ENCODE measurements at places on chromosomes 12 and 14. TPM values are rescaled to one million over a fixed set of nuclear protein-coding genes. Genes with fewer than 3 reads are reported as not detected.

PLD4 gene
- total RNA-seq = 7.0 TPM

KRT5 gene
- total RNA-seq = 2.6 TPM

CLEC14A gene
- total RNA-seq = 47.3 TPM

DNA sequence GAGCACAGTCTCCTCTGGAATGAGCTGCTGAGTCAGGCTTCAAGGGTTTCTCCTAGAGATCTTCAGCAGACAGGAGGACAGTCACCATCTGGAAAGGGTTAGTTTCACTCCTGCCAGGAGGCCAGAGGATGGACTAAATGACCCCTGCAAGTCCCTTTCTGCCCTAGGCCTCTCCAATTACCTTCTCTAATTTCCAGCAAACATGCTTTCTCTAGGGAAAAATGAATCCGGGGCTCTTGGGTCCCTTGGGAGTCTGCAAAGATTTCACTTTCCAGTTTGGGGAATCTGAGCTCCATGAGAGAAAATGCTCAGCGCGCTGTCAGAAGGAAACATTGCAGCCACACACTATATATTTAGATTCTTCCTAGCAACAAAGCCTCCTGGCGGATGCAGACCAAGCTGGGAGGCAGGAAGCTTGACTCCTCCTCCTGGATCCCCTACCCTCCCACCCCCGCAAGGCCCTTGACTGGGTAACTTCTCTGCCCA is 184.4 kb upstream of the CCND2 start:
- DNase-seq = no peak

GRCh38 chr14:90491221-90491885 is 94.5 kb downstream of the CALM1 start:
- peak; percentile 80 for DNase-seq

DNA sequence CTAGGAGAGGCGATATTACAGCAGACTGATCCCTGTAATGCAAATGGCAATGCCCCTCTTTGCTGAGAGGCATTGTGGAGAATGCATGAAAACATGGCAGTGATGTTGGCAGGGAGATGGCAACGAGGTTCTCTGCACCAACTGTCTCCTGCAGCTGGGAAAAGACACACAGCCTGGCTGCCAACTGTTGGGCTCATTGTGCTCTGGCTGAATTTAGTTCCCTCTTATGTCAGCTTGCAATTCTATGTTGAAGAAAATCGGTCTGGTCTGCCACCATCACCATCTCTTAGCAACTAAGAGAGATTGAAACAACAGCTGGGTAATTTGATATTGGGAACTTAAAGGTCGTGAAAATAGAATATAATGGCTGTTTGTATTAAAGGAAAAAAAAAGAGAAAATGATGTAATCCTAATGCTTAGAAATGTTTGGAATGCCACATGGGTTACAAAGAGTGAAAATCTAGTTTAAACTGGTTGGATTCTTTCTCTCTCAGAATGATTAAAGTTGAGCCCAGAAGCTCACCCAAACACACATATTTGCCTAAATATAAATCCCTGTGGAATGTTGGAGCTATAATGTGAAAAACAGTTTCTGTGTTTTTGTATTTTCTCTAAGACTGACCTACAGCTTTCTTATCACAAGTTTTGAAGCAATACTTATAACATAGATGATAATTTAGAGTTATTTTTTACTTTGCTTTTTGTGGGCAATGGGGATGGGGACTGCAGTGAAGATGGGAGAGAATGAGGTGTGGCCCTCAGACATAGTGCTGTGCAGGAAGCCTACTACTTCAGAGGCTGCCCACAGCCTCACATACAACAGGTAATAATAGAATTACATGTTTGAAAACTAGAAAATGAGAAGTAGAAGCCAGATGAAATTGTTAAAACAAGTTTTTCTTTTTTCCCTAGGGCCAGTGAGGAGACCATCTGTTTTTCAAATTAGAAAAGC is 143.7 kb downstream of the AKAP6 start:
- no peak for DNase-seq

- no peak for DNase-seq
Observed at GRCh38 chr14:92959189-92959531, 36.2 kb downstream of the CHGA start.

DNA sequence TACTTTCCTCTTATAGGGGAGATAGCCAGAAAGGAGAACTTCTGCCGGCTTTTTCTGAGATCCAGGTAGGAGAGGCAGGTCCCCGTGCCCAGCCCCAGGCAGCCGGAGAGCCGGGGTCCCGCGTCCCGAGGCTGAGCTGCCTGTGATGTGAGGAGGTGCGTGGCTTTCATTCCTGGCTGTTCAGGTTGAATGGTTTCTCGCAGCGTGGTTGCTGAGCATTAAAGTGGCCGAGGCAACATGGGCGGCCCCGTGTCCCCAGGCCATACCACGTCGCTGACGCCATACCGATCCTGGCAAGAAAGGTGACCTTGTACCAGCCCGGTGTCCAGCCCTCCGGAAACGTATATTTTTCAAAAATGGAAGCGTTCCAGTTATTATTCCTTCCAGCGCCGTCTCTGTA is 116.7 kb upstream of the MYL2 start:
- no peak for DNase-seq

- no peak for DNase-seq
Observed at GRCh38 chr12:82474798-82475184, 116.5 kb downstream of the METTL25 start.

DNA sequence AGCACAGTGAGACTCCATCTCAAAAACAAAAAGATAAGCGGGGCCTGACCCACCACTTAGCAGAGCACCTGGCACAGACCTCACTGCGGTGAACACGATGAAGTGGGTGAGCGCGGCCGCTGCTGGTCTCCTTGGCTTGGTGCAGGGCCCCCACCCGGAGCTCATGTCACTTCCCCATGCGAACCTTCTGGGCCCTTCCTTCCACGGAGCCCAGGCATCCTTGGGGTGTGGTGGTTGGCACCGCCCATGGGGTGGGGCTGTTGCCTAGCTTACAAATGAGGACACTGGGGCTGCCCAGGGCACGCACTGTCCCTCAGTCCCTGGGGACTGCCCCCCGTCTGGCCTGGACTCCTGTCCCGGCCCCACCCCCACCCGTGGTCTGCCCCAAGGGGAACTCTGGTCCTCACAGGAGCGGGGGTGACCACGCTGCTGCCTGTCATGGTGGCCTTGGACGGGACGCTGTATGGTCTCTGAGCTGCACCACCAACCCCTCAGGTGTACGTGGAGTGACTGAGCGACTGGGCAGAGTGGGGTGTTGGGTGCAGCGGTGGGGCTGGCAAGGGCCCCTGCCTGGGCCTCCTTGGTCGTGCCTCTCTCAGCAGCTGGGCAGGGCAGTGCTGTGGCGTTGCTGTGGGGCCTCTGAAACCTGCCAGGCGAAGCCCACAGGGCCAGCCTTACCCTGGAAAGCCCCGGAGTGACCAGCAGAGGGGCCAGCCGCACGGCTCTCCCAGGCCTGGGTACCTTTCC is 15.3 kb downstream of the FBRSL1 start:
- DNase-seq = no peak
